ENCODE measurements at places on chromosomes 7 and 10.

DNA sequence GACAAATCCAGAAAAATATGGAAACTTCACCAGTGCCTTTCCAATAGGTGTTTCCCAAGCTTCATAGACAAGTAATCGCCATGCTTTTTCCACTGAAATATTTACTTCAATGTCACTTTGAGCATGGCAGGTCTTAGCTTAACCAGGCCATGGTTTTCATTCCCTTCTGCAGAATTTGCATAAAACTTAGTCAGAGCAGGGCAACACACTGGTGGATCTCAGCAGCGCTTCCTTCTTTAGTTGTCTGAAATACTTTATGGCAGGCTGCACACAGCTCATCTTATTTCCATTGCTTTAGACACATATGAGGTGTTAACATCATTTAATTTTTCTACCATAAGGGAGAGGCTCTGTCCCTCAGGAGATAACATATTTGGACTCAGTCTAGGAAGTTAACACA lies 102.9 kb upstream of the AHR start:
- no peak for DNase-seq

DNA sequence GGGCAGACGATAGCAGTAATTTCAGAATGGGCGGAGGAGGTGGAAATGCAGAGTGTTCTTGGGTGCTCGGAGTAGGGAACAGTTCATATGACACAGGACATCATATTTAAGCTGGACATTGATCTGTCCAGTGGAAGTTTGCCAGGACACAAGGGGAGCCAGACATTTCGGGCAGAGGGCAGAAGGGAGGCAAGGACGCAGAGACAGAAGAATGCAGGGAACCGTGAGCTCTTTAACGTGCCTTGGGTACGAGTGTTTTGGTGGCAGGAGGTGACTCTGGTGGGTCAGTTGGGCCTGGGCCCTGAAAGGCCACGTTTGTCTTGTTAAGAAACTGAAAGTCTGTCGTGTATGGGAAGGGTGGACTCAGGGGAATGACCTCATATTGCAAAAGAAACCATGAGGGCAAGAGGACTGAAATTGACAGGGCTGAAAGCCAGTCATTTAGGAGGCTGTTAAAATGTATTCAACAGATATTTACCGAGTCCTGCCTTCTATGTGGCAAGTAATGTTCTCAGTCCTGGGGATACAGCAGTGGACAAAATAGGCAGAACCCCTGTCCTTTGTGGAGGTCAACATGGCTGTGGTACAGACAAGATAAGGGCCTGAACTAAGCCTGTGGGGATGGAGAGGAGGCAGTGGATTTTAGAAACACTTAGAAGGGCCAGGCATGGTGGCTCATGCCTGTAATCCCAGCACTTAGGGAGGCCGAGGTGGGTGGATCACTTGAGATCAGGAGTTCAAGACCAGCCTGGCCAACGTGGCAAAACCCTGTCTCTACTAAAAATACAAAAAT lies 2.2 kb downstream of the OPTN start:
- DNase-seq = no peak

- DNase-seq = no peak
Measured at GRCh38 chr7:157909370-157909769, 572.6 kb downstream of the DNAJB6 start.

- no peak for DNase-seq
Measured at GRCh38 chr7:23291957-23292560, 7.1 kb upstream of the MALSU1 start.

DNA sequence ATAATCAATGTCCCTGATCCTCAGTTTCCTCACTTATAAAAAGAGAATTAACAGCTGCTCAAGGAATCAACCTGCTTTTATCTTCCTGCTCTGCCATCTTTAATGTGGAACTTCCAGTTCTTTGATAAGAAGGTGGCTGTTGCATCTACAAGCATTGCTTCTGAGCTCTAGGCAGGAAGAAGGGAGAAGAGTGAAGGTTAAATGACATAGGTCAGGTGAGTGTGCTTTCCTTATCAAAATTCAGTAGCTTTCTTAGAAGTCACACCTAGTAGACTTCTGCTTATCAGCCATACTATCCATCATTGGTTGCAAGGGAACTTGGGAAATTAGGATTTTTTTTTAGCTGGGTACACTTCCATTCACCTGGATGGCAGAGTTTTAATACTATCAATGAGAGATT lies 24.0 kb upstream of the KIF20B start:
- DNase-seq = no peak

DNA sequence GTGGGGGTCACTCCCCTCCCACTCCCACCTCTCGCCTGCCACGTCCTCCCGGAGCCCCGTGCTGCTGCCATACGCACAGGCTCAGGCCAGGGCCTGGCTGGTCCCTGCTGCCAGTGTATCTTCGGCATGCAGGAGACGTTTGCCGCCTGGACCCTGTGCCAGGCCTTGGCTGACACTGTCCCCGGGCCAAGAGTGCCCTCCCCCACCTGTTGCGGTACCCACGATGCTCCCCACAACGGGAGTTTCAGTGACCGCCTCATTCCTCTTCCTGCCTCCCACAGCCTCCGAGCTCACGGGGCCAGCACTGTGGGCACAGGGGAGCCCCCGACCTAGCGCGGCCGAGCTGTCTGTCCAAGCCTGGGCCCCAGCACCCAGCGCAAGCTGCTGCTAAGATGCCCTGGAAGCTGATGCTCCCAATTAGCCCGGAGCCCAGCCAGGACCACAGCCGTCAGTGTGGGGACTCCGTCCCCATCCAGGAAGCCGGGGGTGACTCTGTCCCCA lies 7.4 kb downstream of the TTYH3 start:
- DNase-seq = no peak

GRCh38 chr10:35532141-35532540 lies 73.0 kb upstream of the GJD4 start:
- no peak for DNase-seq

DNA sequence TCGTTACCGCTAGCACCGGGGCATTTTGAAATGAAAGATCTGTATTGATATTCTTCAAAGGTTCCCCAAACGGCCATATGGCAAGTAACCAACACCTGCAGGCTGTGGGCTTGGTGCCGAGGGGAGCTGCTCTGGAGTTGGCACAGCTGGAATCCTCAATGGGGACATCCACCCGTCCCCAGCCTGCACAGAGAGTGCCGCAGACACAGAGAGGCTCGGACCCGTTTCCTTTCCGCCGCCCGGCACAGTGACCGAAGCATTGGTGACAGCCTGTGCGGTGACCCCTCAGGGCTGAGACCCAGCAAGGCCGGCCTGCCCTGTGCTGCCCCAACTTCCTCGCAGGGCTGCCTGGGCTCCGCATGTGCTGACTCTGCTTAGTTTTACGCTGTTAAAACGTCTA lies 4.5 kb downstream of the CFAP46 start:
- no peak for DNase-seq

DNA sequence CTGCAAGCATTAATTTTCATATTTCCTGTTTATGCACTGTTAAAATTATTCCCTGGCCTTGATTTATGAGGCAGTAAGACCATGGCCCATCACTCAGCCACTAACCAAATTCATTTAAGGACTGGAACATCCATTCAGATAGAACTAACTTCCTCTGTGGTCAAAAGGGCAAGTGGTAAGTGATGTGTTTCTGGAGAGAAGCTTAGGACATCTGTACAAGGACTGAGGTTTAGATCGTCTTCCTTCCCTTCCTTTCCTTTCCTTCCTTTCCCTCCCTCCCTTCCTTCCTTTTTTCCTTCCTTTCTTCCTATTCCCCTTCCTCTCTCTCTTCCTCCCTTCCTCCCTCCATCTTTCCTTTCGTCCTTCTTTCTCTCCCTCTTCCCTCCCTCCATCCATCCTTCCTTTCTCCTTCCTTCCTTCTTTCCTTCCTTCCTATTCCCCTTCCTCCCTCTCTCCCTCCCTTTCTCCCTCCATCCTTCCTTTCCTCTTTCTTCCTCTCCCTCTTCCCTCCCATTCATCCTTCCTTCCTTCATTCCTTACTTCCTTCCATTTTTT lies 1019.4 kb downstream of the TYW1 start:
- no peak for DNase-seq

- peak; percentile 85 for DNase-seq
Measured at GRCh38 chr10:100046021-100046486, 35.6 kb downstream of the CPN1 start.

DNA sequence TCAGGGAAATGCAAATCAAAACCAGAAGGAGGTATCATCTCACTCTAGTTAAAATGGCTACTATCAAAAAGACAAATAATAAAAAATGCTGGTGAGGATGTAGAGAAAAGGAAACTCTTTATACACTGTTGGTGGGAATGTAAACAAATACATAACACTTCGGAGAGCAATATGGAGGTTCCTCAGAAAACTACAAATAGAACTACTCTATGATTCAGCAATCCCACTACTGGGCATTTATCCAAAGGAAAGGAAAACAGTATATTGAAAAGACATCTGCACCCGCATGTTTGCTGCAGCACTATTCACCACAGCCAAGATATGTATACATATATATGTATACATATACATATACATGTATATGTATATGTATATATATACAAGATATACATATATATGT lies 94.2 kb downstream of the C10orf90 start:
- DNase-seq = no peak

GRCh38 chr10:80664071-80664680 lies 126.5 kb downstream of the SH2D4B start:
- peak; percentile 65 for DNase-seq

GRCh38 chr7:41315764-41316163 lies 387.1 kb downstream of the INHBA start:
- DNase-seq = no peak

DNA sequence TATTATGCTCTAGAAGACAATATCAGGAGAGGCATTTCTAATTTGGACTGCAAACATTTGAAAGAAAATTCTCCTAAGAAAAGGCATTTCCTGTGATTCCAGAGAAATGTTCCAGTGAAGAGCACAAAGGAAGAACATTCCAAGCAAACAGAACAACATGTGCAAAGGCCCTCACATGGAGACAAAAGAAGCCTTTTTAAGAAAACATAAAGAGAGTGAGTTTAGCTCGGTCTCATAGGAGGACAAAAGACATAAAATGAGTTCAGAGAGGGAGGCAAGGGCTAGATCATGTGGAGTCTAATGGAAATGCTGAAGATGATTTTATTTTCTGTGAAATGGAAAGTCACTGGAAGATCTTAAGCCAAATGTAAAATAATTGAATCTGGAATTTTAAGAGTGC lies 269.8 kb upstream of the HGF start:
- DNase-seq = no peak

DNA sequence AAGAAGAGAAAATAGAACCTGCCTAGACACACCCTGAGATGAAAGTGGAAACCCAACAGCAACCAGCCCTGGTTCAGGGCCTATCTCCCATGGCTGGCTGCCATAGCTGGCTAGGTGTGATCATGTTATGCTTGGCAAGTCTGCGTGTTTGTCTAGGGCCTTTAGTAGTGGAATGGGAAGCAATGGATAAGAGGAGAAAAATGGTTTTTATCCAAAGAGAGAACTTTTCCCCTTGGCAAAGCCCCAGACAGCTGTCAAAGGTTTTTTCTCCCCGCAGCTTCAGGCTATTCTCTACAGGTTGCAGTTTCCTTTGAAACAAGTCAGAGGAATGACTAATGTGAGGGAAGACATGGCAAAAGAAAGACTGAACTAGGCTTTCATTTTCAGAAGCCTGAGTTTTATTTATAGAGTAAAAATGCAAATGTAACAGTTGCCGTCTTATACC lies 161.5 kb downstream of the SEMA3D start:
- no peak for DNase-seq

DNA sequence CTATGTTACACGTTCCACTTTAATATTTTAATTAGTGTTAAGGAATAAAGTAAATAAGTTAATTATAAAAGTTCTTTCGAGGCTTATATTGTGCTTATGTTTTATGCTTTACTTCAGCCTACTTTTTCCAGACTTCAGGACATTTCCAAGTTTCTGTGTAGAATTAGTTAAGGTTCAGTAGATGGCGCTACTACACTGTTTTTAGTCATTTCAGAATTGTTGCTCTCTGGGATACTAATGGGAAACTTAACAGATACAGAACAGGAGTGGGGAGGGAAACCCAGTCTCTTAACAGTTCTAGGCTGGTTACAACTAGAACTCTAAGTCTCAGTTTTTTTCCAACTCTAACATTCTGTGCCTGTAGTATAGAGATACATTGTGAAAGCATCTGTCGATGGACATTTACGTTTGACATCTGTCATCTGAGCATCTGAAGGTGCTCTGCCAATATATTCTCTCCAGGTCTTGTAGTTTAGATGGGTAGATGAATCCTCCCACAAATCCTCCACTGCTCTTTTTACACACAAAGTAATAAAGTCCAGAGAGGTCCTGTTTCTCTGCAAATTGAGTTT lies 56.8 kb upstream of the FAM171A1 start:
- DNase-seq = no peak

- no peak for DNase-seq
Measured at GRCh38 chr7:74115326-74115725, 31.7 kb downstream of the LIMK1 start.

- DNase-seq = no peak
Measured at GRCh38 chr7:68276725-68277124, 1280.1 kb downstream of the TYW1 start.

GRCh38 chr7:130231792-130232191 lies 24.1 kb downstream of the SSMEM1 start:
- DNase-seq = no peak

DNA sequence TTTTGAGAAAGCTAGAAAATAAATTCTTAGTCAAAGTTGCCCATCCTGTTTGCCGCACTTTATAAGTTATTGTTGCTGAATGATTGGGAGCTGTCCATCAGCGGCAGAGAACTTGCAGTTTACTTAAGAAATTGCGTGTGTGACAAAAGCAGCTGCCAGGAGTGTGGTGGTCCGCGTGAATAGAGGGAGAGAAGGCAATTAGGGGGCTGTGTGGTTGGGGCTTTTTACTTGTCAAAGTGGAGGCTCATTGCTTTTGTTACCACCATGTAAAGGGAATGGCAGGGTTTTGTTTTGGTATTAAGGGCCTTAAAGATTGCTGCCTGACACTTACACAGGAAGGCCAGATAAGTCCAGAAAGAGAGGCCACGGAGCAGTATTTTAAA lies 177.8 kb downstream of the TCF7L2 start:
- no peak for DNase-seq

DNA sequence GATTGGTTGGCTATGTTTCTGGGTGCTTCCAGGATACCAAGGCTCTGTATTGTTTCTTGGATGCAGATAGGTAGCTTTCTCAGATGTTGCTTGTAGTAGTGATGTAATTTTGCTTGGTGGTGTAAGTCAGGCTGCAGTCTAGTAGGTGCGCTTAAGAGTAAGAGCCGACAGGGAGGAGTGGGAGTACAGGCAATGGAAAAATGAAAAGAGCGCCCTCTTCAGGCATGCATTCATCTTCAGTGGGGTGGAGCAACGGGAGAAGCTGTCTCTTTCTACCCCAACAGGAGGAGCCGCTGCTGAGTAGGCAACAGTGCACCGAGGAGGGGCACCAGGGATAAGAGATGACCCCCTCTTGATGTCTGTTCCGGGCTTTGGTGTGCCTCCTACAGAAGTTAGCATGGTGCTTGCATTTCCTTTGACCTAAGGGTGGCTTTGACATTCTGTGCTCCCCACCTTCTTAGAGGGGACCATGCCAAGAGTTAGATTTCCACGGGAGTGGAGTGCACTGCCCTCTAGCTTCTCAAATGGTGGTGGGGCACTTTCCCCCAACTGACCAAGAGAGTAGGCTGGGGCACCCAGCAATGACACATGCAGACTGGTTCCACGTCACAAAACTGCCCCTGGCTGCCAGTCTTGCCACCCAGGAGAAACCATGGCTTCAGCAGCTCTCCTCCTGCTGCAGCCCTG lies 56.1 kb downstream of the ZNF783 start:
- no peak for DNase-seq
